ENCODE measurements at places on chromosomes 5 and 9. TPM values are rescaled to one million over a fixed set of nuclear protein-coding genes. Genes with fewer than 3 reads are reported as not detected.

The HTR4 gene
- not detected for total RNA-seq

The PRRC1 gene
- total RNA-seq, result 55.5 TPM

The C9orf153 gene
- not detected for total RNA-seq

The TPD52L3 gene
- not detected for total RNA-seq

The FOXI1 gene
- total RNA-seq, result not detected

The FLT4 gene
- total RNA-seq, result 51.0 TPM

The ZNF618 gene
- total RNA-seq, result 14.4 TPM

The UNC5A gene
- 1.1 TPM for total RNA-seq

The SUB1 gene
- 257 TPM for total RNA-seq

The RPL37 gene
- 83.8 TPM for total RNA-seq

The SHISAL2B gene
- total RNA-seq, result not detected

The SAP30L gene
- total RNA-seq, result 27.4 TPM

The IL9 gene
- not detected for total RNA-seq

The SPATA6L gene
- total RNA-seq, result 0.94 TPM

The IZUMO3 gene
- total RNA-seq, result not detected
